ENCODE measurements at places on chromosomes 4 and X.

GRCh38 chr4:118994030-118994429 is 105.4 kb downstream of the SYNPO2 start:
- no peak for DNase-seq

GRCh38 chr4:58214376-58214775 is 1104.2 kb upstream of the IGFBP7 start:
- no peak for DNase-seq

- DNase-seq = no peak
Measured at GRCh38 chrX:154379569-154379951, 465 bp downstream of the EMD start.

- no peak for DNase-seq
Measured at GRCh38 chr4:24850674-24851073, 55.3 kb downstream of the SOD3 start.

DNA sequence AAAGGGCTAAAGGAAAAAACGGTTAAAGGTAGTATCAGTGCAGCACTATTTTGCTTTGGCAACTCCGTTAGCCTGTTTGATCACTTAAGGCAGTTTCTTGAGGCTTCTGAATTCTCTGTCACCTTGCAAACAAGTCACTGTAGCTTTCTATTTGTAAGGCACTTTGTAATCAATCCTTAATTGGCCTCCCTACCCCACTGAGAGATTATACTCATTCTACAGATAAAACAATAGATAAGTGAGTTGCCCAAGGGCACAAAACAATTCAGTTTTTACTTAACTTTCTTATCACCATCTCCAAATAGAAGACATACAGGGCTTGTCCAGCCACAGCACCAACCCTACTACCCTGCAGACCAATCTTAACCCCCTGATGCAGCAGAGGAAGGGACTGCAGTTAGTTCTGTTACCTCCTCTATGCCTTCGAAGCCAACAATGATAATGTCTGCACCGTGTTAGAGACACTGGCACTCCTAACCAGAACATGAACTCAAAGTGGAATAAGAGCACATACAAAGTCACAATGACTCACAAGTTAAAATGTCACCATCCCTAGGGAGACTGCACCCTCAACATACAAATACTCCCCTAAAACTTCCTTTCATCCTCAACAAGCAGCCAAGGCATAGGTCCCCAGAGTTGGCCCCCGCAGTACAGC is 1.7 kb downstream of the TMEM185A start:
- DNase-seq = no peak

- no peak for DNase-seq
Measured at GRCh38 chrX:23548164-23548563, 119.1 kb upstream of the PRDX4 start.

- DNase-seq = no peak
Measured at GRCh38 chrX:1330605-1331004, 6.0 kb upstream of the IL3RA start.

DNA sequence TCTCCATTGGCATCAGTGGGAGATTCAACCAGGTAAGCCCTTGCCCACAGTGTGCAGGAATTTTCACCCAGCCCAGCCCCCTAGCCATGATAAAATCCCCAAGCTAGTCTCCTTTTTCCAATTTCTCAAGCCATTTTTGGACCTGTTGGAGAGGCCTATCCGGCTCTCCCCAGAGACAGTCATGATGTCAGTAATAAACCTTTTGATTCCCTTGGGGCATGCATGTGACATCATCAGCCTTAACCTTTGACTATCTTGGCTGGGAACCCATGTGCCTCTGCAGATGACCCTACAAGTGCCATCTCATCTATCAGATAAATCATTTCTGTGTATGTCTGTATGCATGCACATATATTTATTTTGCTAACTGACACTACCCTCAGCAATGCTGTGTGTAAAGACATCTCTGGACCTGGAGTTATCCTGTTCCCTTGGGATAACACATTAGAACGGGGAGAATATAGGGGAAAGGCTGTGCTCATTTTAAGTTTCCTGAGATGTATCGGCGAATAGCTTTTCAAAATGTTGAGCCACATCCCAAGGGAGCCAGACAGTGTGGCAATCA is 51.0 kb downstream of the CYTL1 start:
- no peak for DNase-seq

GRCh38 chrX:1558761-1559468 is 21.9 kb upstream of the P2RY8 start:
- no peak for DNase-seq

GRCh38 chr4:65007841-65008439 is 598.7 kb upstream of the TECRL start:
- peak; percentile 40 for DNase-seq

DNA sequence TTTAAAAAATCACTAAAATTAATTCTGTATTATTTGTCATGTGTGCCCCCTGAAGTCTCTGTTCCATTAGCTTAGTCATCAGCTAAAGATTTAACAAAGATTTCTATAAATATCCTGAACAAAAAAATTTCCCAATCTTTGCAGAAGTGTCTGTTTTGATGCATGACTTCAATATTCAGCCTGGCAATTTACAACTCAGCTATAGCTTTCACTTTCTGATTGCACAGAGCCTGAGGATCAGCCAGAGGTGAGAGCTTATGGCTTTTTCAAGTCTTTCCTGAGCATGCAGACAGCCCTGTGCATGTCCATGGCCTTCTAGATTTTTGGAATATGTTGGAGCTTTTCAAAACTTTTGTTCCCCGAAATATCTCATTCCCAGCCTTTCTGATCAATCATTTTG is 420.1 kb downstream of the ZNF674 start:
- no peak for DNase-seq

- no peak for DNase-seq
Measured at GRCh38 chr4:170672381-170672965, 582.7 kb upstream of the AADAT start.

- no peak for DNase-seq
Measured at GRCh38 chr4:1337376-1337831, 9.6 kb upstream of the UVSSA start.

DNA sequence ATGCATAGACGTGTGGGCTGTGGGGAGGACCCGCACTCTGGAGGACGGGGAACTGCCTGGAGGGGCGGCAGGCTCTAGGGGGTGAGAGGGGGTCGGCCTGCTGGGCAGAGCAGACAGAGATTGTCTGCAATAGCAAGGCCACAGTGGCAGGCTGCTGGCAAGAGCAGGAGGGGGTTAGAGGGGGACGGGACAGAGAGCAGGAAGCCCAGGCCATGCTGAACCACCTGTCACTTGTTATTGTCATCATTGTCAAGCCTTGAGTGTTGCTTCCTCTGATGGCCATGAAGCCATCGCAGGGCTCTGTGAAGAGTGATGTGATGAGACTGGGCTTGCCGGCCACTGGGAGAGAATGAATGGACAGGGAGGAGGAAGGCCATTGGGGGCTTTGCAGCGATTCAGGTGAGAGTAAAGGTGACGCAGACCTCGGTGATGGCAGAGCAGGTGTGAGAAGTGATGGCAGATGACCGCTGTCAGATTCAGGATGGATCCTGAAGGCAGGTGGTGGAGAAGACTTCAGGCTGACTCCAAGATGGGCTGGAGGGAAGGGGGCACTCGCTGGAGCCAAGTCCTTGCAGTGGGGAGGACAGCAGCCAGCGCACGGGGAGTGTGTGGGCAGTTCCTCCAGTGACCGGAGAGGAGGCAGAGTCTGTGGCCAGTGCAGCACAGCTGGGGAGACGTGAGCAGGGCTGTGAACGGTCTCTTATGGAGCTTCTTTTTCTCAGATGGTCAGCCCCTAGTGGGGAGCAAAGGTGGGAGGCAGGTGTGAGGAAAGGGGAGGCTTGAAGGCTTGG is 43.6 kb downstream of the HTT-AS start:
- DNase-seq = no peak

GRCh38 chr4:2961421-2961810 is 1.8 kb downstream of the NOP14 start:
- no peak for DNase-seq

GRCh38 chrX:72054779-72055489 is 76.8 kb downstream of the RTL5 start:
- no peak for DNase-seq

GRCh38 chrX:153608376-153608775 is 9.4 kb upstream of the CCNQ start:
- no peak for DNase-seq

DNA sequence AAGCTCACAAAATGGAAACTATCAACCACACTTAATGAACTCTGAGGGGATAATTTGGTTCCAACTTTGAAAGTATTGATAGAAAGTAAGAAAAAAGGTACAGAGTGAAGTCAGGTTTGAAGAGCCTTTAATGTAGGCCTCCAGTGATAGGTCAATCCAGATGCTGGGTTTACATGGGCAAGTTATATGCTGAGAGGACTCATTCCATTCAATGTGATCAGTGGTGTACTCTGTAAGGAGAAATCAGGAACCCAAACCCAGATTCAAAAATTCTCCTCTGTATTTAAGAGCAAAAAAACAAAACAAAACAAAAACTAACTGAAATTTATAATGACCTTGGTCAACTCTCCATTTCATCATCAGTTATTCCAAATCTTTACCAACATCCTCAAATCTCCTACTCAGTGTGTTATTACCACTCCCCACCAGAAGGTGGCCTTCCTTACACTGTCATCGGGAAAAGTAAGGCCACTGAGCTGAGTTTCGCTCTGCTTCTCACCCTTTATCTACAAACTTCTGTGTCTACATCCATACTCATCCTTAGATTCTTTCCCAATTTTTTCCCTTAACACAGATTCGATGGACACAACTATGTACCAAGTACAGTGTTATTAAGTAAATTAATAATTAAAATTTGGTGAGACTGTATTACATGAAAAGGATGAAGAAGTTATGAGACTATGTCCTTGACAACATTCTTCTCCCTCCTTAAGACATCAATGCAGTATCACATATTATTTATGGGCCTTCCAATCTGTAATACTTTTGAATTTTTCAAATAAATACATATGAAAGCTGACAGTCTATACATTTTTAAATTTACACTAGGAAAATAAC is 88.3 kb downstream of the ZAR1 start:
- no peak for DNase-seq

- DNase-seq = no peak
Measured at GRCh38 chrX:132532913-132533312, 44.1 kb upstream of the MBNL3 start.

GRCh38 chr4:172142281-172142741 is 329.1 kb downstream of the GALNTL6 start:
- no peak for DNase-seq

Data from SHP77 treated with DMSO at 0.1 percent for 48 hours (cell line).